ENCODE measurements at places on chromosomes 5 and 9. TPM values are rescaled to one million over a fixed set of nuclear protein-coding genes. Genes with fewer than 3 reads are reported as not detected.
A peak's percentile ranks its signal among the peaks of the same experiment; 100 is the strongest.

DNA sequence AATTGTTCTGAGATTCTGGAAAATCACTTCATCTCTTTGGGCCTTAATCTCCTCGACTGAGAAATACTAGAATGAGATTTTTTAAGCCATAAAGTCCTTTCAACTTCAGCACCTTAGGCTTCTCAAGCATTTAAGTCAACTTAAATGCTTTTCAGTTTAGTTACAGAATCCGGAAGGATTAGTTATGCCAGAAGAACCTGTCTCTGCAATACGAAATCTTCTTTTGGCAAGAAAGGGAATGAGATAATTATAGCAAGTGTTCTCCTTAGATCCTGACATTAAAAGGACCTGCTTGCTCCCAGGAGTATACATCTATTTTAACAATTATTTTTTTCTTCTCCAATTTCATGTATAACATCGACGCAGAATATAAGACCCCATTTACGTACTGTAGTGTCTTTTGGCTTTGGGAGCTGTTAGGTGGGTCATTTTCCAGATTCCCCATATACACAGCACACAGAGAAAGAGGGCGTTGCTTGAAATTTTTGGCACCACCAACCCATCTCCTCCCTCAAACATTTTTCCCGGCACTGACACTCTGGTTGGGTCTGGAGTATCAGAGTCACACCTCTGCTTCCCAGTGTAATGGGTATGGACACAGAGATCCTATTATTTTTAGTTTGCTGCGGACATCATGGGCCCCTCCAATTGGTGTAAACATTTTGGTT, 43.6 kb upstream of the CLINT1 start:
- DNase-seq: no peak

CFAP77 gene
- total RNA-seq: not detected

DNA sequence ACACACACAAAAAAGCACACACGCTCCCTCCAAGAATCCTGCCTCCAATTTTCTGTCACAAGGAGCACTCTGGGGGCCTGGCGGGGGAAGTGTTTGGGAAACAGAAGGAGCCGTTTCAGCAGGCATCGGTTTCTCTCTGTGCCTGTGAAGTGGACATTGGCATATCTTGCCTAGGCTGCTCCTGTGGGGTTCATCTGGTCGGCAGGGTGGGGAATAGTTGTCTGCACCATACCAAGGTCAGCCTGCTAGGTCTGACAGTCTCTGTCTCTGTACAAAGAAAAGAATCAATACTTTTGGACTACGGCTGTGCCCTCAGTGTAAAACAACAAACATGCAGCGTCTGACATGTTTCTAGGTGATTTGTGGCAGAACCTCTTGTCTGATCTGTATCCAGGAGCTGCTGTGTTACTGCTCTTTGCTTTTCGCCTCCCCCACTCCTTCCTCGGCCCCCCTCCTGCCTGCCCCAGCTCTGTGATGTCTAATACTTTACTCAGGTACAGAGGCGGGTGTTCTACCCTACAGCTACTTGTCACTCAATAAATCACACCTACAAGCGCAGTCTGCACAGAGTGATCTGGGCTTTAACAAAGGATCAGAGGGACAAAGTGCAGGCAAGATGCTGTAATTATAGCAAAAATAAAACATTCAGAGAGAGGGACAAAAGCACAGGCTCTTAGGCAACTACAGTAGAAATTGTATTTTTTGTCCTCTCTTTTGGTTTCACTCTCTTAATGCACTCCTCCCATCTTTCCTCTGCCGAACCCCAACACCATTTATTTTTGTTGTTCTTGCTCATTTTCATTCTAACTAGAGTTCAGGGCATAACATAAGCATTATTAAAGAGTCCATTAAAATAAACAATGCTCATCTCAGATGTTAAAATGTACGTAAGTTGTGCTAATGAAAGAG, 216.7 kb downstream of the BNC2 start:
- DNase-seq: no peak

DNA sequence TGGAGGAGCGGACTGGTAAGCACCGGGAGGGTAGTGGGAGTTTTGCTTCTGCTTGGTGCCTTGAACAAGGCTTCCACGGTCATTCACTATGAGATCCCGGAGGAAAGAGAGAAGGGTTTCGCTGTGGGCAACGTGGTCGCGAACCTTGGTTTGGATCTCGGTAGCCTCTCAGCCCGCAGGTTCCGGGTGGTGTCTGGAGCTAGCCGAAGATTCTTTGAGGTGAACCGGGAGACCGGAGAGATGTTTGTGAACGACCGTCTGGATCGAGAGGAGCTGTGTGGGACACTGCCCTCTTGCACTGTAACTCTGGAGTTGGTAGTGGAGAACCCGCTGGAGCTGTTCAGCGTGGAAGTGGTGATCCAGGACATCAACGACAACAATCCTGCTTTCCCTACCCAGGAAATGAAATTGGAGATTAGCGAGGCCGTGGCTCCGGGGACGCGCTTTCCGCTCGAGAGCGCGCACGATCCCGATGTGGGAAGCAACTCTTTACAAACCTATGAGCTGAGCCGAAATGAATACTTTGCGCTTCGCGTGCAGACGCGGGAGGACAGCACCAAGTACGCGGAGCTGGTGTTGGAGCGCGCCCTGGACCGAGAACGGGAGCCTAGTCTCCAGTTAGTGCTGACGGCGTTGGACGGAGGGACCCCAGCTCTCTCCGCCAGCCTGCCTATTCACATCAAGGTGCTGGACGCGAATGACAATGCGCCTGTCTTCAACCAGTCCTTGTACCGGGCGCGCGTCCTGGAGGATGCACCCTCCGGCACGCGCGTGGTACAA, 556 bp downstream of the PCDHGC3 start:
- DNase-seq: peak; percentile 62

- peak; percentile 92 for DNase-seq
These were observed 24.9 kb downstream of the ARHGEF37 start for GRCh38 chr5:149605998-149606724.

BNC2 gene
- 7.4 TPM for total RNA-seq

- no peak for DNase-seq
These were observed 58.8 kb downstream of the MAN2A1 start for GRCh38 chr5:109748546-109748945.

ITGA2 gene
- total RNA-seq: 76.0 TPM

- no peak for DNase-seq
These were observed 95.4 kb downstream of the KIAA0825 start for GRCh38 chr5:94523018-94523417.

DNA sequence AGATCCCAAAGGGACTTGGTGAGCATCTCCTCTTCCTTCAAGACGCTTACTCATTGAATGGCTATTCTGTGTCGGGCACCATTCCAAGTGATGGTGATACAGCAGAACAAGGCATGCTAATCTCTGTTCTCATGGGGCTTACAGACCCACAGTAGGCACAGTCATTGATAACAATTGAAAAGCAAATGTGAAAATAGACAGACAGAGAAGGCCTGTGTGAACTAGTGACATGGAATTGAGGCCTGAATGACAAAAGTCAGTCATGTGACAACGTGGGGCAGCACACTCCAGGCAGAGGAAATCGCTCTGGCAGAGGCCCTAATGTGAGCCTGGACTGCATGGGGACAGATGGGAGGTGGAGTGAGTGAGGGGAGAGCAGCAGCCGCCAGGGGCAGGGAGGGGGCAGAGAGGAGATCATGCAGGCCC, 70.7 kb upstream of the CPLX2 start:
- DNase-seq: peak; percentile 80

FAM78A gene
- 2.4 TPM for total RNA-seq

GRCh38 chr5:11903121-11903613, 1.1 kb downstream of the CTNND2 start:
- DNase-seq: no peak

- peak; percentile 9 for DNase-seq
These were observed 30.2 kb downstream of the ZFAND5 start for GRCh38 chr9:72334658-72335337.

KIF24 gene
- 8.3 TPM for total RNA-seq

GRCh38 chr9:110520120-110520701, 59.3 kb downstream of the SVEP1 start:
- DNase-seq: no peak

PRDM12 gene
- 0.10 TPM for total RNA-seq

SLC35A4 gene
- 24.9 TPM for total RNA-seq

GRCh38 chr5:32713361-32713769, 2.2 kb downstream of the NPR3 start:
- DNase-seq: no peak

SLC28A3 gene
- 0.02 TPM for total RNA-seq

DNA sequence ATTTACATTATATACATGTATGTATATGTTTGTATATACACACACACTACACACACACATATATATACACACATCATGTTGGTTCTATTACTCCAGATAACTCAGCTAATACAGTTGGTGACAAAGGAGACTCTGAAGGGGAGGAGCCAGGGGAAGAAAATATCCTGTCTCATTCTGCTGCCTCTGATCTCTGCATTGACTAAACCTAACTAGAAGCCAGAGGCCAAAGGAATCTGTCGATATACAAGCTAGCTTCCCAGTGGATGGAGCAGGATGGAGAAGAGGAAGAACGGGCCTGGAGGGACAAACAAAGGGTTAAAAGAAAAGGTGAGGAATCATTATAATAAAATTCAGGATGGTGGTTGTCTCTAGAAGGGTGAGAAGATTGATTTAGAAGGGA, 13.7 kb upstream of the RHOBTB3 start:
- DNase-seq: no peak

DNA sequence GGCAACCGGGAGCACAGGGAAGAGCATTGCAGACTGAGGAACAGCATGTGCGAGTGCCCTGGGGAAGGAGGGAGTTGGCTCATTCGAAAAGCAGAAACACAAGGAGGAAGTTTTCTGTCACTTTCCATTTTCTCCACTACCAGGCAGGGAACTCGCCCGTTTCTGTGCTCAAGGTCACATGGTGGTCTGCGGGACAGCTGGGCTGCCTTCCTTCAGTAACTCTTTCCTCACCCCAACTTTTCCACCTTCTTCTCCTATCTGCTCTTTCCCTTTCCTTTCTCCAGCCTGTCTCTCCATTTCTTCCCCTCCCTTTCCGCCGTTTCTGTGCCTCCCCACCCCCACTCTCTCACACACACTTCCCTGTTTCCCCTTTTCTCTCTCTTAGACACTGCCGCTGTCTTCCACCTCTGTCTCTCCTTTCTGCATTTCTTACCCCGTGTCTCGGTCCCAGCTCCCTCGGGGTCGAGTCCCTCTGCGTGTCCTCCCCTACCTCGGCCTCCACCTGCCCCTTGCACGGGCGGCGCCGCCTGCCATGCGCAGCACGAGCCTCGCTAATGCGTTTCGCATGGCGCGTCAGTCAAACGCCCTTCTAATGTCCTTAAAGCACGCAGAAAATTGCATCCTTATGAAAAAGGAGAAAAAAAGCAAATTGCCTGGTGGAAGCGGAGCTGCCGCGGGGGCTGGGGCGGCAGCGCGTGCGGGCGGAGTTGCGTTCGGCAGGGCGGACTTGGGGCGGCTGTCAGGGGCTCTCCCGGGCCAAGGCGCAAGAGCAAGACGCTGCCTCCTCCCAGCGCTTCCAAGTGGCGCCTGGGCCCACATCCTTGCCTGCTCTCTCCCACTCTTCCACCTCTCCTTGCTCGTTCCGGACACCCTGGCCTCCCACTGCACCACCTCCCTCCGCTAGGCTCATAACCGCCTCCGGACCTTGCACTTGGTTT, 9.5 kb downstream of the BARX1 start:
- no peak for DNase-seq

DNA sequence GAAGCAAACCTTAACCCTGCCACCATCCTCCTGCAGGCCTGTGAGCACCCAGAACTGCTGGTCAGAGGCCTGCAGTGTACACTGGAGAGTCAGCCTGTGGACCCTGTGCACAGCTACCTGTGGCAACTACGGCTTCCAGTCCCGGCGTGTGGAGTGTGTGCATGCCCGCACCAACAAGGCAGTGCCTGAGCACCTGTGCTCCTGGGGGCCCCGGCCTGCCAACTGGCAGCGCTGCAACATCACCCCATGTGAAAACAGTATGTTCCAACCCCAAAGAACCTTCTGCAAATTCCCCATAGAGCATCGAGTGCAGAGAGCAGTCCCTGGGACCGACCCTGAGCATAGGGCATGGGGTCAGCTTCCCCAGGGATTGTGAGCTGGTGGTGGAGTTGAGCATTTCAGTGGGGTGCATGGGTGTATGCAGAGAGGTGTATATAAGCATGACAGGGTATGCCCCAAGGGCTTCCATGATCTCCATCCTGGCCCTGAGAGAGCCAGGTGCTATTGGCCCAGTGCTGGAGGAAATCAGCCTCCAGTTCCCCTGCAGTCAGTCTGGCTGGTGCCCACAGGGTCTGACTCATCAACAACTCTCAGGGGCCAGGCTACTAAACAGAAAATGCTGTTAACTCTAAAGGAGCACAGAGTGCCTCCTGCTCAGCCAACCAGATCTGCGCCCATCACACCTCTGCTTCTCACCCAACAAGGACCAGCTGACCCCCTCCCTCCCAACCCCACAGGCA, 126.2 kb downstream of the SAXO1 start:
- DNase-seq: peak; percentile 76

All from HT1080 (cell line).